Activated CD8-positive, alpha-beta T cell treated with anti-CD3 and anti-CD28 coated beads, Interleukin-2, amount 10 ng/mL, durations not matched to agents 7 days and 5 days (primary cell): ENCODE measurements at places on chromosomes 7 and 10. TPM values are rescaled to one million over a fixed set of nuclear protein-coding genes. Genes with fewer than 3 reads are reported as not detected.

DNA sequence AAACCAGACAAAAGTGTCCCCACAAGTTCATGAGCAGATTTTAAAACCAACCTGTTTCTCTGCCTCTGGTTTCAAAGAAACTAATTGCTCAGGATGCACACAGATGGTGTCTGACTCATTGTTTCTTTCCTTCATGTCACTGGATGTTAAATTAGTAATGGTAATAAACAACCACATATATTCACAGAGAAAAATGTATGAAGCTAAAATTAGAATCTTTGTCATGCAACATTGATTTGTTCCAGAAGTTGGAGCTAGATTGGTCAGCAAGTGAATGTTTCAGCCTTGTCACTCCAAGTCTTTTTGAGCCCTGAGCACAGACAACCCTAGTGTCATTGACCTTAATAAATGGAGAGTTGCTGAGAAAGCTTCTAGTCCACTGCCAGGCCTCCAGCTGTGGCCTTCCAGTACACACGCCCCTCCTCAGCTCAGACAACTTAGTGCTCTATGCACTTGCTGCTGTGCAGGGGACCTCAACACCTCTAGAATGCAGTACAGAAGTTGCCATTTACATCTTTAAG is 175.9 kb downstream of the CCDC71L start:
- no peak for DNase-seq

DNA sequence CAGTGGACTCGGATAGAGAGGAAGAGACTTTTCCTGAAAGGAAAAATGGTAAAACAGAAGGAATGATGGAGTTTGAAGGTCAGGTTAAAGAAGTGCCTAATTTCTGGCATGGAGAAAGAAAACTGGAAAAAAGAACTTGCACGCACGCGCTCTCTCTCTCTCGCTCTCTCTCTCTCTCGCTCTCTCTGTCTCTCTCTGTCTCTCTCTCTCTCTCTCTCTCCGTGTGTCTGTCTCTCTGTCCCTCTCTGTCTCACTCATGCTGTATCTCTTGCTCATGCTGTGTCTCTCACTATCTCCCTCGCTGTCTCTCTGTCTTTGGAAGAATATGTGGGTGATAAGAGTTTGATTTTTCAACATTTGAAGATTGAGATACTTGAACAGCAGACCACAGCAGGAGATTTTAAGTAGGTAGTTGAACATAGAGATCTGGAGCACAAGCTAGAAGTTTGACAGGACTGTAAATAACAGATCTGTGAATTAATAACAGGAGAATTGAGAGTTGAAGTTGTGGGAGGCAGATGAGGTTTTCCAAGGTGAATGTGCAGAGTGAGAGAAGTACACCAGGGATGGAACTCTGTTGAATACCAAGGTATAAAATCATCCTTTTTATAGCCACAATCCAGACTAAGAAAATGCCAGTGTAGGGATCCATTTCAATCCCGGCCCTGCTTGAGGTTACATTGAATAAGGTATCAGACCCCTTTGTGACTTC is 33.1 kb downstream of the ADD3 start:
- DNase-seq, result no peak

GRCh38 chr7:134448356-134449229 is 10.3 kb downstream of the AKR1B1 start:
- no peak for DNase-seq

GRCh38 chr10:72204296-72204695 is 11.5 kb upstream of the ANAPC16 start:
- DNase-seq, result no peak

The PDE6C gene
- not detected for total RNA-seq

DNA sequence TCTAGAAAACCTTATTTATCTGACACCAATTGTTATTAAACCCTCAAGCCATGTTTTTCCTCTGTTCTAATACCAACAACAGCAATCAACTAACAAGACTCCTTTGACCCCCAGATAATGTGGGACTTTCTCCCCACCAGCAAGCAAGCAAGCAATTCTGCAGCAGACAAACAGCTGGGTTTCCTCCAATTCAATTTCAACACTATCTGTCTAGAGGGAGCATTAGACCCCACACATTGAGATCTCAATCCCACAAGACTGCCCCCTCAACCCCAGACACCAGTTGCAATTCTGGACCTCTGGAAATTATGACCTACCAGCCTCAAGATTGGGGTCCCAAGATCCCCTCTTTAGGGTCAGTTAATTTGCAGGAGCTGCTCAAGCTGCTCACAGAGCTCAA is 89.4 kb upstream of the TMEM26 start:
- DNase-seq, result no peak

DNA sequence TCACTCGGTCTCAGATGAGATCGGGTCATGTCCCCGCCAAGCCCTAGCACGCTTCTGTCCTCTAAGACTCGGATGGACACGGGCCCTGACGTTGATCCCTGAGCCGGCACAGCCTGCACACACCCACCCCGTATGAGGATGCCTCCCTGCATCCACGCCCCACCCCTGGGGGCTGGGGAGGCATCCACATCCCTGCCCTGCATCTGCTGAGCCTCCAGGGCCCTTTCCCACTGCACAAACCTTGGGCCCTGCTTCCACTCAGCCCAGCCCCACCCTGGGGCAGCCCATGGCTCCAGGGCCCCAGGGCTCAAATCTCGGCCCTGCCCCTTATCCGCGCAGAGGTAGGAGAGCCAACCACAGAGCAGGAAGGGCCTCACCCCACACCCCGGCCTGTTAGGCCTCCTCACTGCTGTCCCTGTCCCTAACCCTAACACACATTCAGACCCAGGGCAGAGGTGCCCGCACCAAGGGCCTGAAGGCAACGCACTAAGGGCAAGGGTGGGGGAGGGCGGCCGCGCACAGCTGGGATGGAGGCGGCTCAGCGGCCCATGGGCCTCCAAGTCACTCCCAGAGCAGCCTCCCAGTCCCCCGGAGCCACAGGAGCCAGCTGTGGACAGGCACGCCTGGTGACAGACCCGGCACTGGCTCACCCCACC is 9.5 kb upstream of the MICALL2 start:
- no peak for DNase-seq

DNA sequence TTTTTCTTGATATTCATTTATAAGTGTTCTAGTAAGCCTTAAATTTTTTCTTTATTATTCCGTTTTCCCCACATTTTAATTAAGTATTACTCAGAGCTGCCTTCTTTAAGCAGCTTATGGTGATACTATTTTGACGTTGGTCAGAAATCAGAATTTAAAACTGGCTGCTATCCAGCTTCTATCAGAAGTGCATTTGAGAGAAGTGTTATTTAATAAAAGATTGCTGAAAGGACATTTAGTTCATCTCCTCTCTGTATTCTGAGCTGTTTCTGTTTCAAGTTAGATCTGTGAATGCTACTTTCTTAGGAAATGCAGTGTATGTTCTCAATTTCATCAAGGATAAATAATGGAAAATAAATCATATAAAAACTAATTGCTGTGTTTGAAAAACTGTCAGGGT is 17.4 kb downstream of the KLHL7 start:
- DNase-seq, result no peak

The ATP6V1F gene
- 130 TPM for total RNA-seq

GRCh38 chr7:151179287-151179860 is 7.7 kb downstream of the ASB10 start:
- DNase-seq, result no peak

DNA sequence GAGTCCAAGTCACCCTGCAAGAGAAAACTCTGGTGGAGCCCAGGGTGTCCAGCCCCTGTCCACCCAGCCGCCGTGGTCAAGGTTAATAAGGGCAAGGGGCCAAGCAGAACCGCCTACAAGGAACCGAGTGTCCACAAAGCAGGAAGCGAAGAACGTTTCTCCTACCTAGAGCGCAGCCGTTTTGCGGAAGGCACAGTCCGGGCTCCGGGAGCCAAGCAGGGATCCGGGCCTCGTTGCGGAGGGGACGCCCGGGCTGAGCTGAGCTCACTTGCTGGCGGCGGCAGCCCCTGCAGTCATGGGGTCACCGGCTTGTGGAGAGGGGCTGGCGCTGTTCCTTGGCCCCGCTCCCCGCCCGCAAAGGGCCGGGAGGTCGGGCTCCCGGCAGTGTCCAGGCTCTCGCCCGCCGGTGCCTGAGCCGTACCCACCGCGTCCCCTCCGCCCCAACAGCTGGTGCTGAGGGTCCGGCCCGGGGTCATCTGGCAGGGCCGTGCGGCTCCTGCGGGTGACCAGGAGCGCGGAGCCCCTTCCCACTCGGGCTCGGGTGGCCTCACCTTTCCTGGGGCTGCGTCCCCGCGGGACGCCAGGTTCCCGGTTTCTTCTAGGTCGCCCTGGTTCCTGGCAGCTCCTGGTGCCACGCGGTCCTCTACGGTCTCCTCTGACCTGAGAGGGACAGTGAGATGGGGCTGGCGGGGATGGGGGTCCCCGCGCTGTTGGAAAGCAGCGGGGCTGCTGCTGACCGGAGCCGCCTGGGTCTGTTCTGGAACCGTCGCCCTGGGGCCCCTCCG is 14.0 kb upstream of the ZNF273 start:
- no peak for DNase-seq

DNA sequence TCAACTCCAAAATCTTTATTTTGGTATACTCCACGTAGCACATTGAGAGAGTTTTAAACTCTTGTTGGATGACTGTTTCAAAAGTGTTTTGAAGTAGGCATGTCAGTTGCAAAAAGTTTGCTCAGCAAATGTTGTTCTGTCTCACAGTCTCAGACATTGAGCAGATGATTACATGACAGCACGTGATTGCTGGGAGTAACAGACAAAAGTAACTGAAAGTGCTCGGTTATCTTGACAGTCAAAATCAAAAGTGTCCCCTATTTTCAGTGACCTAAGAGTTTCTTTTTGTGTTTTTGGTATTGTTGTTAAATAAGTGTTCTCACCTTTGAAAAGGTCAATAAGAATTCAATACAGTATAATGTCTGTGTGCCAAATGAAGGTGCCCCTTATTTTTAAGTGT is 84.3 kb downstream of the CFTR start:
- DNase-seq, result no peak

The EPO gene
- total RNA-seq, result not detected

The PON3 gene
- not detected for total RNA-seq

DNA sequence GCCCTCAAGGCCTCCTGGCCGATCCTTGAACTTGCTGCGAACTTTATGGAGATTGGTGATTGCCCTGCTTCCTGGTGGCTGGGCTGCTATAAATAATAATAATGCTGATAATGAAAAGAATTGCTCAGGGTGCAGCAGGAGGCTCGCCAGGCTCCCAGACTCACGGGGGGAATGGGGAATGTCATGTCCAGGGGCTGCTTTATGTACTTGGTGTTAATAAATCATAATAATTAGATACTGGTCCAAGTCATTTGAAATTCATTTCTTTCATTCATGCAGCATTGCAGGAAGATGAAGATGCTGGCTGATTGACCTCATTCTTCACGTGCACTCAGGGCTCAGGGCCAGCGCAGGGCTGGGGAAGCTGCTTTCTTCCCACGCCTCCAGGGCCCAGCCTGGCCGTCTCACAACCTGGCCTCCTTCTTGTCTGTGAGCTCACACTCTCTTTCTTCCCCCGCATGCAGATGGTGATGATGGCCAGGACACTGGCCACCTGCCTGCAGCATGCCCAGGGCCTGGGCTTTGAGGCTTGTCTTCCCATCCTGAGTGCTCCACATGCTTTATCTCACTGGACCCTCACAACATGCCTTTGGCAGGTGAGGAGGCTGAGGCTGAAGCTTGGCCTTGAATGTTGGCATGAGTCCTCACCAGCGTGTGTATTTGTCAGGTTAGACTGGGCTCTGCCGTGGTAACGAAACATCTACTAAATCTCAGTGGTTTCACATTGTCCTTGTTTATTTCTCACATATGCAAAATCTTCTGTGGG is 138.4 kb upstream of the TNS3 start:
- DNase-seq, result no peak

DNA sequence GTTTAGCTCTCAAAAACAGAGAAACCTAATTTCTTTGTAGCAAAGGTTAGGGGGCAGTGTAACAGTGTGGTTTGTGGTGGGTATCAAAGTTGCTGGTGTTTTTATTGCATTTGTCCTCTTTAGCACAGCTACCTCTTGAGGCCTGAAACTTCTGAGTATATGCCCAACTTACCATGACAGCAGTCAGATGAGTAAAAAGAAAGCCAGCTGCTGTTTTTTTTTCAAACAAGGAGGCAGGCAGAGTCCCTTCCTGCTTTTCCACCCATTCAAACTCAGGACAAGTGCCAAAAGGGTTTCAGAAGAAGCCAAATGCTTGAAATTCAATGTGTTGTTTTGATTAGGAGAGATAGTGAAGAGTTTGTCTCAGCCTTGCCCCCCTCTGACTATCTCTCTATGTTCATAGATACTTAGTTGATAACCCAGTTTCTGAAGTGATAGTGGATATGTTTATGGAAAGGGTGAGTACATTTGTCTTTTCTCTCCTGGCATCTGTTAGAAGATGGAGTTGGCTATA is 23.1 kb downstream of the GBF1 start:
- no peak for DNase-seq

- DNase-seq, result no peak
Observed at GRCh38 chr10:6423413-6424170, 156.5 kb downstream of the PRKCQ start.

DNA sequence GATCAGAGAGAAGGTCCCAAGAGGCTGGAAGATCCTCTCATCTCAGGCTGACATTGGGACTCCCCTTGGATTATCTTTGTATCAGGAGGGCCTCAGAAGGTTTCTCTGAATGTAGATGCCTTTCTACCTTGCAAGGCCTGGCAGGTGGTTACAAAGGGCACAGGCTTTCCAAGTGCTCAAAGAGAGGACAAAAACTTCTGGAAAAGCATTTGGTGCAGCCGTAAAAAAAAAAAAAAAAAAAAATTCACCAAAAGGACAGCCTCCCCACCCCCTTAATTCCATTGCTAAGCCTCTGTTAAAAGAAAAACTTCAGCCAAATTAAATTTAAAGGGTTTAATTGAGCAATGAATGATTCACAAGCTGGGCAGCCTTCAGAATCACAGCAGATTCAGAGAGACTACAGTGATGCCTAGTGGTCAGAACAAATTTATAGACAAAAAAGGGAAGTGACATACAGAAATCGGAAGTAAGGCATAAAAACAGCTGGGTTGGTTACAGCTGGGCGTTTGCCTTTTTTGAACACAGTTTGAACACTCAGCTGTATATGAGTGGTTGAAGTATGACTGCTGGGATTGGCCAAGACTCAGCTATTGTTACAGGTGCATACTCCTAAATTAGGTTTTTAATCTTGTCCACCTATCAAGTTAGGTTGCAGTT is 42.5 kb upstream of the LRGUK start:
- no peak for DNase-seq

The CALML5 gene
- not detected for total RNA-seq

DNA sequence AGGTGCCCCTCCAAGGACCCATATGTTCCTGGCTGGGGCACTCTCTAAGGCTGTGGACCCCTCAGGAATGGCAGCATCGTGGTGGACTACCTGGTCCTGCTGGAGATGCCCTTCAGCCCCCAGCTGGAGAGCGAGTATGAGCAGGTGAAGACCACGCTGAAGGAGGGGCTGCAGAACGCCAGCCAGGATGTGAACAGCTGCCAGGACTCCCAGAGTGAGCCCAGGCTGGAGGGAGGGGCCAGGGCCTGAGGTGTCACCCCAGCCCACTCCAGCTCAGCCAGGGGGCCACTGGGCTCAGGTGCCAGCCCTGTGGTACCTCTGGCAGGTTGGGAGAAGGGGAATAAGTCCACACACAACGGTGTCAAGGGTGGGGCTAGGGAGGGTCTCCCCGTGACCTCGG is 4.7 kb upstream of the MUC12 start:
- no peak for DNase-seq
